CD4-positive, alpha-beta T cell treated with Interleukin-15 for 1 hour (primary cell): ENCODE measurements at places on chromosomes 2 and 18.

DNA sequence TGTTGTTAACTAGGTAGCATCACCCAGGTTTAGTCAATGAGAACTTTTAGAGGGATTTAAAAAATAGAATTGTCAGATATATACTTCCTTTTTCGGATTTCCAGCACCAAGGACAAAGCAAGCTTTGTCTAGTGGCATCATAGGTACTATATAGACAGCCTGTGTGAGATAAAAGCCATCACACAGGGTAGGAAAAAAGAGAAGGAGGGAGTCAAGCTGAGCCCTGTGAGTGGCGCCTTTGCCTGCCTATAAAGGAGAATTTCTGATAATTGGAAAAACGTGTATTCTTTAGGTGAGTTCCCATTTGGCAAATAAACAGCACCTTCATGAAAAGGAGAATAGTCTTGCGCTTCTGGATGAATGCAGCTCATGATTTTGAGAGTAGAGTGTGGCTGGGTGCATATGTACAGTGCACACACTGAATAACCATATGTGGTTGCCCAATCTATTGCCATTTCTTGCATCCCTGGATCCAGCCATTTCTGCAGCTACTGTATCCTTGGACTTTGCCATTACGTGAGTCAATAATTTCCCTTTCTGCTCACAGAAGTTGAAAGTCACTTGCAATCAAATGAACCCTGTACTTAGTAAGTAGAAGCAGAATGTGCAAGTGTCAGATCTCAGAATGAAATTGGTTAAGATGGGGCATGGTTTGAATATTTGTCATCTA lies 559.9 kb upstream of the MEX3C start:
- no peak for DNase-seq

- DNase-seq, result no peak
These were observed 135.2 kb downstream of the RHBDD1 start for GRCh38 chr2:226971084-226971483.

DNA sequence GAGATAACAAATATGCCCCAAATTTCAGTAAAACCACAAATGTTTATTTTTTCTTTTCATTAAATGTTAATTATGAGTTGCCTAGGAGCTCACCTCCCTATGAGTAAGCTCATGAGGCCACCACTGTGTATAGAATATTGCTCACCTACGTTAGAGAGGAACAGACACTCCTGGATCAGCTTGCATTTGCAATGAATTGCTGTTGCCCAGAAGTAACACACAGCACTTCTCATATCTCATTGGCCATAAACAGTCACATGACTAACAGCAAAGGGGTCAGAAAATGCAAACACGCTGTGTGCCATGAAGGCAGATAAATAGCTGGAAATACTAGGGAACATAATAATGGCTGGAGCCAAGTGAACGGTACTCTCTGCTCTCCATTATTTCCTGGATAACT lies 89.0 kb upstream of the GALNT5 start:
- no peak for DNase-seq

GRCh38 chr2:20839052-20839451 lies 16.2 kb upstream of the LDAH start:
- no peak for DNase-seq

- DNase-seq, result no peak
These were observed 110.8 kb downstream of the MCFD2 start for GRCh38 chr2:46804794-46805193.

GRCh38 chr2:27369471-27370025 lies 590 bp downstream of the EIF2B4 start:
- DNase-seq, result no peak

- no peak for DNase-seq
These were observed 8.7 kb upstream of the GPR155 start for GRCh38 chr2:174495365-174496012.

GRCh38 chr2:69353360-69353759 lies 33.7 kb downstream of the GFPT1 start:
- no peak for DNase-seq

GRCh38 chr2:43055086-43055912 lies 171.1 kb downstream of the ZFP36L2 start:
- no peak for DNase-seq

DNA sequence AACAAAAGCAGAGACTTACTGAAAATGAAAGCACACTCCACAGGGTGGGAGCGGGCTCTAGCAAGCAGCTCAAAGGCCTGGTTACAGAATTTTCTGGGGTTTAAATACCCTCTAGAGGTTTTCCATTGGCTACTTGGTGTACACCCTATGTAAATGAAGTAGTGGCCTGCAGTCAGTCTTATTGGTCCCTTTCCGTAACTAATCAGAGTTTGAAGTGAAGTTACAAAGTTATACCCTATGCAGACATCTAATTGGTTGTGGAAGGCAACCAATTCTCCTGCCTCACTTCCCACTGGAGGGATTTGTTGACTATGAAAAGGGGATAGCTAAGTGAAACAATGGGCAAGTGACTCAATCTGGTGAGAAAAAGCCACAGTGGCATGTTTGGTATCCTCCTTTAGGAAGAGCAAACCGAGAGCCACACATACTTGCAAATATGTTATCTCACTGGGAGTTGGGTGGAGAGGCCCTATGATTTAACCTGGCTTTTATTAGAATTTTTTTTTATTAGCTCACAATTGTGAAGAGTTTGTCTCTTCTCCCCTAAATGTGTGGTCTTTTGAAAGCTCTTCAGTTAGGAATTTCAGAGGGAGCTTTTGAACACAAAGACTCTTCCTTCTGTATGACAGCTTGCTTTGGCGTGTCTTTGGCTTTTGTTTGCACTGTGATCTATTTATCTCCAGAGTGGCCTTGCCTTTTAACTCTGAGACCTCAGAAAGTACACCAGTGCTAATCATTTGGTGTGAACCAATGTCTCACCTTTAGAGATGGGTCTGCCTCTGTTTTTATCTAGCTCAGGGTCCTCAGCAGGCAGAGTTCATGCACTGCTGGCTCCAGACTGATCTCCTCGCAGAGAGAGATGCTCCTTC lies 69.6 kb downstream of the MAP4K4 start:
- no peak for DNase-seq

DNA sequence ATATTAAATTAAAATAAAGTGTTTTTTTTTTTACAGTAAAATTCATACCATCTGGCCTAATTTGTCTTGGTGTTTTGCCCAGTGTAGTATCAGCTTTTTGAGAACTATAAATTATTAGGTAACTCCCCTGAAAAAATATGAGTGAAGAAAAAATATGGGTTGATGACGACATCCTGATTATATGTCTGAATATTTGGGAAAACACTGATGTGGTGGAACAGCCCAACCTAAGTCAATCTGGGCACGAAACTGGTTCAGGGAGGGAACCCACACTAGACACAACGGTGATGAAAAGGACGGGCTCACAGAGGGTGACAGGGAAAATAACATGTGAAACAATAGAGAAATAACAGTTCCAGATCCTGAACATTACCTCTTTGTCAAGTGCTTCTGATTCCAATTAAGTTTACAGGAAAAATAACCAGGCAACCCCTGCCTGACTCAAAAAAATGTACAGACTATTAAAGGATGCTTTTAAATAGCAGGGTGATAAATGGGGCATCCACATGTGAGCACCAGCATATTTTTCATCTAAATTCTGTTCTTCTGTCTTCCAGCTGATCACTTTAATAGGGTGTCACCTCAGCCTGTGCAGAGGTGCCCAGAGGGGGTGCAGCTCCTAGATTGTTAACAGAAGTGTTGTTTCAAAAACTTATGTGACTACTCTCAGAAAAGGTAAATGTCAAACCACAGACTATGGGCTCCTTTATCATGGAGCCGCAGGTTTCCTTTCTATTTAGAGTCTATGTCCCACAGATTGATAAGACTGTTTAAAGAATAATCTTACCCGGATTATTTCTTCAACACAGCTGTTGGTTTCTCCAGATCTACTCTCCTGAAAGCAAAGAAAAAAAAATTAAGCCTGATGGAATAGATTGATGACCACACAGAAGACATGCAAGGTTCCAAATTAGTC lies 305.4 kb downstream of the AFF3 start:
- DNase-seq, result no peak

GRCh38 chr2:238069021-238069709 lies 8.4 kb downstream of the SCLY start:
- no peak for DNase-seq

DNA sequence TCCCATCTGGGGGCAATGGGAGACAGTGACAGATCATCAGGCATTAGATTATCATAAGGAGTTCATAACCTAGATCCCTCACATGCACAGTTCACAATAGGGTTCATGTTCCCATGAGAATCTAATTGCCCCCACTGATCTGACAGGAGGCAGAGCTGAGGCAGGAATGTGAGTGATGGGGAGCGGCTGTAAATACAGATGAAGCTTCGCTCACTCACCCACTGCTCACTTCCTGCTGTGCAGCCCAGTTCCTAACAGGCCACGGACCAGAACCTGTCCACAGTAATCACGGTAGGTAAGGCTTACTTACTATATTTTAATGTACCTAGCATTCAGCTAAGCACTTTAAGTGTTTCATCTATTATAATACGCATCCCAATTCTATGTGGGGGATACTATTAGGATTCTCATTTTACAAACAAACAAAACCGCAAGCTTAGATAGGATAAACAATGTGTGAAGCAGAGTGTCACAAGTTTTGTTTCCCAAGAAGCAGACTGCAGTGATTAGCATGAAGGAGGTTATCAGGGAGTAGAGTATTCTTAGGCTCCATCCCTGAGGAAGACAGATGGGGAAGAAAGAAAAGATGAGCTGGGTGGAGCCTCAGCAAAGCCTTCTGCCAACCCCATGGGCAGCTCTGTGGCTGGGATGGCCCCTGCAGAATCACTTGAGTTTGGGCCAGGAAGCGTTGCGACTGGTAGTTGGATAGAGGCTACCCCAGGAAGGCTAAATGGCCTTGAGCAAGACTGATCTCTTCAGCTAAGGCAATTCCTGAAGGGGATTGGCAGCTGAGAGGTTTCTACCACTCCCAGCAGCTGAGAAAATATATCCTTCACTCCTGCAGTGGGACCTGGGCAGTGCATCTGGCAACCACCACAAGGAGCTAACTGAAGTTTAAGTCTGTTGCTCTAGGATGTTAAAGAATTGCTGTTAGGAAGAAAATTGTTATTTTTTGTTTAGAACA lies 133.1 kb downstream of the MREG start:
- no peak for DNase-seq

DNA sequence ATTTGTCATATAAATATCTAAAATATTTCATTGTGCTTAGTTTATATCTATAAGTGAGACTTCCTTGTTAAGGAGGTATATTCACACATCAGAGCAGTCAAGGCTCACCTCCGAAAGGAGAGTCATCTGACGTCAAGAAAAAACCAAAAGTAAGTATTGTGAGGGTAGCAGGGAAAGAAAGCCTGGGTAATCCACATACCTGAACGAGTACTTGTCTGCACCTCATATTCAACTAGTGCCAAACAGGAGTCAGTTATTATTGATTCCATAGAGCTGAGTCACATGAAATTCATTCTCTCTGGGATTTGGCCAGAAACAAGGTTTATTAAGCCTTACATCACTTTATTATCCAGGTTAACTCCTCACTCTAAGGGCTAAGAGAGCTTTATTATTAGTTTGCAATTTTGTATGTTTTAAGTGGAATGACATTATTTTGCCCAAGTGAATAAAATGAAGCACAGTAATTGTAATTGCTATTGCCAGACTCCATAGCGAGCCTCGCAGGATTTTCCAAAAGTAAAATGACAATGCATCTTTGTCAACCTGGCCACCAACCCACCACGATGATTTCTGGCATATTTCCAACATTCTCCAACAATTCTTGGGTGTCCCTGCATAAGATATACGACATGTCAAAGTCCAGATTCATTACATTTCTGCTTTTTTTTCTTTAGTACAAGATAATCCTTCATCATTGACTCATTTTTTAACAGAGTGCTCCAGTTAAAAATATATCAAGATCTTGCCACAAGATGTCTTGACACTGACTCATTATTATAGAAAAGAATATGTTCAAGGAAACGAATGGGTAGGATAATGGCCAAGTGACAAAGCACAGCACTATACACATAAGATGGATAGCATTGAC lies 1210.4 kb upstream of the ACVR2A start:
- no peak for DNase-seq

GRCh38 chr2:232103140-232103737 lies 141.7 kb downstream of the DIS3L2 start:
- no peak for DNase-seq

- DNase-seq, result no peak
These were observed 499.8 kb downstream of the PID1 start for GRCh38 chr2:228771315-228771714.

DNA sequence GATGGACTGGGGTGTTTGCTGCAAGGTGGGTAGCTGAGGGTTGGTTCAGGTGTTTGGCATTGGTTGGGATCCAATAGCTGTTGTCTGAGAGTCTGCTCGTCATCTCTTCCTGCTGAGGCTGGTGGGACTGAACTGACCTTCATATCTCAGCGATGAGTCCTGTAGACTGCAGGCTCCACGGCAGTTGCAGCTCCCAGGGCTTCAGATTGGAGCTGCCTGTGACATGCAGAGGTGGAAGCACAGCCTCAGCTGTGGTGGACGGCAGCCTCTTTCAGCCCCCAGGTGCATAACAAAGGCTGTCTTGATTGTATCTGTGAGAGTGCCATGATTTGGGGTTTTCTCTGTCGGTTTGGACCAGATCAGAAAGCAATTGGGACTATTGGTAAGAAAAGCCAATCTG lies 3.9 kb upstream of the IL1R2 start:
- no peak for DNase-seq

GRCh38 chr2:40450796-40451430 lies 977 bp downstream of the SLC8A1 start:
- DNase-seq, result peak; percentile 35

GRCh38 chr2:236749346-236749745 lies 179.7 kb downstream of the ACKR3 start:
- no peak for DNase-seq

DNA sequence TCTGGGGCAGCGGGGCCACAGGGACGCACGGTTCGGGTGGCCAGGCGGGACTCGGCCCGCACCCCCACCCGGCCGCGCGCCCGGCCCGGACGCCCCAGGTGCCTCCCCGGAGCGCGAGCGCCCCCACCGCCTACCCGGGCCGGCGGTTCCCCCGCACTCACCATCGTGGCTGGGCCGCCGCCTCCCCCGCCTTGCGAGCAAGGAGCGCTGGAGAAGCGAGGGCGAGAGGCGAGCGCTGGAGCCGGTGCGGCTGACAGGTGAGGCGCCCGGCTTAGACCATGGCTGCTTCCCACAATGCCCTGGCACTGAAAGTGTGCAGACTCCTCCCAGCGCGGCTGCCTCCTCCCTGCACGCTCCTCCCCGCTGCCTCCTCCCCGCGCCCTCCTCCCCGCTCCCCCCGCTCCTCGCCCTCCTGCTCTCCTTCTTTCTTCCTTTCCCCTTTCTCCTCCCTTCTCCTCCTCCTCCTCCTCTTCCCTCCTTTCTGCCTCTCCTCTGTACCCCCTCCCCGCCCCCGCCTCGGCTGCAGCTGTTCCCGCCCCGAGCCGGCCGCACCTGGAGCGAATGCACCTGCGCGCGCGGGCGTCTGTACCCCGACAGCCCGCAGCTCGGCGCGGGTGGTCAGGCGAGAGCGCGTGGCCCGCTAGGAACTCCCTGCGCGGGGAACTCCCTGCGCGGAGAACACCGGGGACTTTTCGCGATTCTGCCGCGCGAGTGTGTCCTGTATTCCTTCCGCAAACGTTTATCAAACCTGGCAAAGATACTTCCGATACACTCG lies at the start of gene AP1S3:
Gene AP1S3 (minus strand): TSS at position 296 of the 775 bp plus-strand sequence. CDS start 132 bp downstream, at position 164.
- peak; percentile 77 for DNase-seq

GRCh38 chr2:129720360-129720759 lies 259.1 kb upstream of the RAB6C start:
- no peak for DNase-seq

GRCh38 chr18:9994026-9994570 lies 80.3 kb downstream of the VAPA start:
- no peak for DNase-seq
